ENCODE measurements at places on chromosomes 7 and 10.

GRCh38 chr7:74174606-74175082 is 488 bp downstream of the EIF4H start:
- DNase-seq, result peak; percentile 87

- peak; percentile 9 for DNase-seq
These were observed 126.5 kb upstream of the UNC5B start for GRCh38 chr10:71085689-71086438.

DNA sequence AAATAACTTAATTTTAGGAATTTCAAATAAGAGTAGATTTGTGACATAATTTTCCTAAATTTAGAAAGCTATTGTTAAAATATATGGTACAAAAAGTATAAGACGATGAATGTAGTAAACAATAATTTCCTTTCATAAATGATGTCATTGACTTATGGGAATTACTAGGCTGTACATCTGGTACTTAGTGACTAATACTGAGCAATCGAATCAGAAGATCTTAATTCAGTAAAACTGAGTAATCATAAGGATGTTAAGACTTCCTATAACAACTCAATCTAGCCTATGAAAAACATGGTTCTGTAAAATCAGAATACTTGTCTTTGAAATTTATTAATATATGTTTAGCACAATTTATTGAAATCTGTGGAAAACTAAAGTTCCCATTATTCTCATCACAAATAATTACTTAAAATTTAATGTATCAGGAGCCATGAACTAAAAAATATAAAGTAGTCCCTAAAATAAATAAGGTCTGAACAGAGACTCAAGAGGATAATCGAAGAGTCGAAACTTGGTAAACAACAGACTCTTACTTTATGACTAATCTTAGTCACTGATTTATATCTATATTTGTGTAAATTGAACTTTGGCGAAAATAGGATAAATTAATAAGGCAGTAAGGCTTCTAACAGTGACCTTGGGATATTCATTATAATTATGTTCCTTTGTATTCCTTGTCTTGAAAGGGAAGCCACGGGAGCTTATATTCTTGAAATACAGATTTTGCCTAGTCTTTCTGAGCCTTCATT is 142.1 kb downstream of the HGF start:
- DNase-seq, result no peak

DNA sequence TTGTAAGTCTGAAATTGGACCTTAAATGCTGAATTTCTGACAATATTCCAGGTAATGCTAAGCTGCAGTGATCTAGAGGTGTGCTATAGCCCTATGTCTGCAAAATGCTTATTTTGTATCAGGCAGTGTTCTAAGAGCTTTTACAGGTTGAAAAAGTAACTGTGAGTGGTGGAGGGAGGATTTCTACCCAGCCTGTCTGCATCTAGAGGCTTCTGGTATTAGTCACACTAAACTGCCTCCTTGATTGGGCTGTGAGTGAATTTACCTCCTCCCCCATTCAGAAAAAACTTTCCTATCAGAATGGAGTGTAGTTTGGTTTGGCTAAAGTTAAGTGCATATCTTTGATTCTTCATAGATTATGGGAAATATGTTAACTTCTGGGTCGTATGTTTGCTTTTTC is 56.8 kb downstream of the BBS9 start:
- DNase-seq, result no peak

- DNase-seq, result no peak
These were observed 515.8 kb upstream of the MKI67 start for GRCh38 chr10:128642023-128642422.

DNA sequence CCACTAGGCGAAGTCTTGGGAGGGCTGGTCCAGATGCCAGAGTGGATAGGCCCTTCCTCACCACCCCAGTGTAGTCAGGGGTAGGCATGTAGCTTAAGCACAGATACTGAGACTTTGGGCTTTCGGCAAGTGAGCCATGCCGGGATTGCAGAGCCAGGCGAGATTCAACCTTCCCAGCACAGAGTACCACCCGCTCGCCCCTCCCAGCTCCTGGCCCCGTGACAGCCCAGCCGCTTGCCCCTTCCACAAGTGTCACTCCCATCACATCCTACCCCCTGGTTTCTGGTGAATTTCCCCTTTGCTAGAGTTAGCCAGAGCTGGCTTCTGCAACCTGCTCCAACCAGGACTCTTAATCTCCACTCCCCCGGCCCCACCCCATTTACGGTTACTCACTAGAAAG is 56.9 kb downstream of the ARHGAP22 start:
- no peak for DNase-seq

- peak; percentile 80 for DNase-seq
These were observed 851 bp upstream of the GOT1 start for GRCh38 chr10:99431190-99431760.

GRCh38 chr7:37924491-37925041 is 4.1 kb downstream of the EPDR1 start:
- DNase-seq, result no peak

DNA sequence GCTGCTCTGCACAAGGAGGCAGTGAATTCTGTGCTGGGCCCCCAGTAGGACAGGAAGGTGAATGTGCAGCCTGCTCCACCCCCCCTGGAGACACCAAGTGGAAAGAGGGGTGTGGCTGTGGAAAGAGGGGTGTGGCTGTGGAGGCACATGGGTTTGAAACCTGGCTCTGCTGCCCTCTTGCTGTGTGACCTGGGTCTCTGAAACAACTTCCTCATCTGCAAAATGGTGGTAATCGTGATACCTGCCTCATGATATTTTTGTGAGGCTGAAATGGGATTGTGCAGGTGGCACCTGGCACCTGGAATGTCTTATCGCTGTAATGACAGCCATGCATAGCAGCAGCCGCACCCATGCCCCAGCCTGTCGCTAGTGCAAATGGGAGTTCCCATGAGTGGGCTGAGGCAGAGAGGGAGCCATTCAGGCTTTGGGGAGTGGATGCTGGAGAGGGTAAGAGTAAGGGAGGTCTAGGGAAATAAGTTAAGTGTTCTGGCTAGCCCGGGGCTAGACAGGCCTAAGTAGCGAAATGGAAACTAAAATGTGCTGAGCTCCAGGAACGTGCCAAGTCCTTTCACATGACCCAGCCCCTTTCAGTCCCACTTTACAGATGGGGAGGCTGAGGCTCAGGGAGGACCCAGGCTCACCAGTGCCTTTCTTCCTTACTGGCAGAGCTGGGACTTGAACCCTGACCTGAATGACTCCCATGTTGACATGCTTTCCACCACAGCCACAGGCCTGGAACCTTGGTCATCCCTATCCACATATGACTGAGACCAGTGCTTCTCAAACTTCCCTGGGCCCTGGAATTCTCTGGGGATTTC is 35.0 kb downstream of the C10orf105 start:
- no peak for DNase-seq

DNA sequence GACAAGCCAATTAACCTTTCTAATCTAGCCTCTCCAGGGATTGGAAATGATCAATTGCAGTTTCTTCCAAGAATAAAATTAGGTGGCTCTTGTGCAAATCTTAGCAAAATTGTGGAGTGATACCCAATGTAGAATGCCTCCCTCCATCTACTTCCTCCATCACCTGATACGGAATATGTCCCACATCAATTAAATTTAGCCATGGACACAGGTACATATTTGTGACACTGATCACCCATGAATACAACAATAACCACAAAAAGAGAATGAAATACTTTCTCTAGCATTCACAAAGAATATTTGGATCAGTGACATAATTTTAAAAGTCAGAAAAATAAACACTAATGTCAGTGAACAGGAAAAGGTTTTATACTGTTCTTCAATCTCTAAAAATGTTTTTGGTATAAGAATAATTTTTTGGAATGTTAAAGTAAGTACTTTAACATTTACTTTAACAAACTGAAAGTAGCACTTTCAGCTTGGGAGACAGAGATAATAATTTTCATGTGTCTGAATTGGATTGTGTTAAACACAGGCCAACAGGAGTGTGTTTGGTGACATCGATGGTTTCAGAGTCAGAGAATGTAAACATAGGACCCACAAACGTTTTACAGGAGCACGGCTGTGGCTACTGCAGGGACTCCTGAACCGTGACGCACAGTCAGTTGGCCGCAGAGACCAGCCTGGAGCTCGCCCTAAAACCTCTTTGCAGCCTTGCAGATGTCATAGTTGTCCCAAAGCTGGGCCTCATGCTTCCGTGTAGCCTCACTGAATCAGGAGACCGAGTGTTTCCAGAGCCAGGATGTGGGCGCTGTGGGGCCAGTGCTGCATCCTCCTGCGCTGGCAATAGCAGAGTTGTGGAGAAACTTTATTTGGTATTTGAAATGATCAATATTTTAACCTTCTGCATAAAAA is 7.2 kb downstream of the RBM20 start:
- peak; percentile 41 for DNase-seq

- no peak for DNase-seq
These were observed 65.6 kb downstream of the STRA8 start for GRCh38 chr7:135299235-135299634.

DNA sequence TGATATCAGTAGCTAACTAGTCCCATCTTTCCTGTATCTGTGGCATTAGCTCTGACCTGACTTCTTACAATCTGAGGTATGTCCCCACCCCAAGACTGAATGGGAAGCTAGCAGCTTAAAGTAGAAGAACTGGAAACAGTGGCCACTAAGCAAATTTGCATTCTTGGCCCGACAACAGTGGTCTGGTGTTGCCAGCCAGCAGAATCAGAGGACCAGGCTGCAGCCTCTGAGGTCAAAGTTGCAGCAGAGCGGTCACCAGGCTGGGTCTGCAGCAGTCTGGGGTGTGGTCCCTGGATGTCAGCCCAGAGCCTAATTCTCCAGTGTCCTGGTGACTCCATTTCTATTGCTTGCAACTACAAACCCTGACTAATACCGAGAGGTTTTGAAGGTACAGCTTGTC is 26.3 kb downstream of the FAM107B start:
- peak; percentile 86 for DNase-seq

DNA sequence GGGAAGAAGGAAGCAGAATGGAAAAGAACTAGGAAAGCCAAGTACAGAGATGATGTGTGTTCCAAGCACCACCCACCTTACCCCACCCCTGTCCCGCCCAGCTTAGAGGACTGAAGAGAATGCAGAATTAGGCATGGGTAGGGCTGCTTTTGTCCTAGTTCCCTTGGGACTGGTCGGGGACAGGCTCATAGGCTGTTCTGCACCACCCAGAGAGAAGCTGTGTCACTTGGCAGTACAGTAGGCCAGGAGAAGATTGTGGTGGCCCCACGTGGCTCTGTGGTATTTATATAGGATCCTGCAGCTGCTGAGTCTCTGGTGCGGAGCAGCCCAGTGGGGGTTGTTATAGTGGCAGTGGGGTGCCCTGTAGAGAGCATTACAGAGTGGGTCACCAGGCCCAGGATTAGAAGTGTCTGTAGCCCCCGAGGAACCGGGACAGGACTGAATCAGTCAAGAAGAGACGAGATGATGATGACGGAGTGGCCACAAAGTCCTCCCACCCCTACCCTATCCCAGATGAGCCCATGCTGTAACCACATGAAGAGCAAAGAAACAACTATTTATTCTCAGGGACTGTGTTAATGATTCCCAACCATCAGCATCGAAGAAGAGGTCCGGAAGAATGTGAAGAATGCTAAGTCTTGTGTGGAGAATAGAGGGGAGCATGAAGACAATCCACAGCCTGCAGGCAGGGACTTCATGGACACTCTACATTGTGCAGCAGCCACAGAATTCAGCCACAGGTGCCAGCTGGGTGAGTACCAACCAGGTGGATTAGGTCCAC is 88.9 kb downstream of the C1GALT1 start:
- no peak for DNase-seq

- no peak for DNase-seq
These were observed 702.8 kb downstream of the PARD3 start for GRCh38 chr10:34112171-34112782.

DNA sequence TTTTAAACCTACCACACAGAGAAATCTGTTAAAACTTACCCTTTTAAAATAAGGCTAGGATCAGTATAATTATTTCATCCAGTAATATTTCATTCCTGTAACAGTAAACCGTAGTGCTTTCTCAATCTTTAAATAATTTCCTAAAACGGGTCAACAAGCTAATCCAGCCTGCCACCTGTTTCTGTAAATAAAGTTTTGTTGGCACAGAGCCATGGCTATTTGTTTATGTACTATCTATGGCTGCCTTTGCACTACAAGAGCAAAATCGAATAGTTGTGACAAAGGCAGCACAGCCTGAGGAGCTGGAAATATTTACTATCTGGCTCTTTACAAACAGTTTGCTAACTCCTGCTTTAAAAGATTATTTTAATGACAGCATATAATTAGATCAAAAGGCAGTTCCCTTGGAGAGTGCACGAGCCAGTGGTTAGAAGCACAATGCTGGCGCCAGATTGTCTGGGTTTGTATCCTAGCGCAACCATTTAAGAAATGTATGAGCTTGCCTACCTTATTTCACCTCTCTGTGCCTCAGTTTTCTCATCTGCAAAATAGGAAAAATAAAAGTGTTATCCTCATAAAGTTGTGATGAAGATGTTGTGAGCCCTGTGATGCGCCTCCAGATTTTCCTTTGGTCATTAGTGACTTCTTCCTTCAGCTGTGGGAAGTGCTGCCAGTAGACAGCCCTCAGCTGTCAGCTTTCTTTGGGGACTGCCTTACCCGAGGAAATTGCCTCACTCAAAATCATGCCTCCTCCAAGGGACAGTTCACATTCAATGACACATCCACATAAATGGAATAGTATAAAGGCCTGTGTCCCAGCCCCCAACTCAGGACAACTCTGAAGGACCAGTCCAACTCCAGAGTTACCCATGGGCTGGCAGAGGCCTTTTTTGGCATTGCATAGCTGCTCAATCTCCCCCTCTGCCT is 11.8 kb upstream of the MIOS start:
- no peak for DNase-seq

DNA sequence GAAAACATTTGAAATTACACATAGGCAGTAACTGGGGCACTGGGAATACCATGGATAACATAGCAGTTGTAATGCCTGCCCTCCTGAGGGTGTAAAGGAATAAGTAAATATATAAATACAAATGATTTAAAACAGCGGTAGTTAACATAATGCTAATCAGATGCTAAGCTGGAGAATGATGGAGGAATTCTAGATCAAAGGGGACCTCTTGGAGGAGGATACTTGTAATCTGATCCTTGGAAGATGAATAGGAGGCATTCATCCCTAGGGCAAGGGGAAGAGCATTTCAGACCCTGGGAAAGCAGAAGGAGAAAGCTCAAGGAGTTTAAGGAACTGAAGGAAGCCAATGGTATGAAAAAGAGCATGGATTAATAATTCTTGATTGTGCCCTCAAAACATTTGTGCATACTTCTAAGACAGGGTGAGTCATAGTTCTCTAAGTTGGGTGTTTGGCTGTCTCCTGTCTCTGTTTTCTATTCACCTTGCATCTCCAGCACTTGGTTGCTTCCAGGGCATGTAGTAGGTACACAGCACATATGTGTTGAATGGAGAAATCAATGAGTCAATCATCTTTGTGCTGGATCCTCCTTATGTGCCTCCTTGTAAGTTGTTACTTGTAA is 54.8 kb upstream of the PLPP4 start:
- DNase-seq, result no peak

Data from stomach (tissue), 19 donors.